ENCODE measurements at places on chromosomes 5 and 9.

DNA sequence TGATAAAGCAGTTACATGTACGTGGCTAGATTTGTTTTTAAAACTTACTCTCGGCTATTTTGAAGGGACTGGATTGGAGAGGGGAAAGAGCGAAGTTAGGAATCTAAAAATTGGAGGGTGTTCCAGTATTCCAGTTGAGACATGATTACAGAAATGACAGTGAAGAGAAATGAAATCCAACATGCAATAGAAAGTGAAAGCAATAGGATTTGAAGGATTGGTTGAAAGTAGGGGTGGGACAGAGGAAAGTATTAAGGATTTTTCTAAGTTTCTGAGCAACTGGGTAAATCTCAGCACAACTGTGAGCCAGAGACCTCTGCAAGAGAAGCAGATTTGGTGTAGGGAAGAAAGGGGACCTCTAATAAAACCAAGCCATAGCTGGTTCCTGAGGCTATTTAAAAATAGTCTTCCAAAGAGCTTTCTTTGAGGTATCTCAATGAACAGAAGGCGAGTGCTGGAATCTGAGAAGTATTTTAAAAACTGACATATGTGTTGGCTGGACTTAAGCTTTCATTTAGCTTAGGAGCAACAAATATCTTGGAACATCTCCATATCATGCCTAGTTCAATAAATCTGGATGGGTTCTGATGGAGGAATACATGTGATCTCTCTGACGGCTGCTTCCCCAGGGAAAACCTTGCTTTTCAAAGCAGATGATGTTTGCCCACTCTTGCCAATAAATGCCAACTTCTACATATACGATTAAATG is 110.4 kb upstream of the IFNK start:
- no peak for DNase-seq

DNA sequence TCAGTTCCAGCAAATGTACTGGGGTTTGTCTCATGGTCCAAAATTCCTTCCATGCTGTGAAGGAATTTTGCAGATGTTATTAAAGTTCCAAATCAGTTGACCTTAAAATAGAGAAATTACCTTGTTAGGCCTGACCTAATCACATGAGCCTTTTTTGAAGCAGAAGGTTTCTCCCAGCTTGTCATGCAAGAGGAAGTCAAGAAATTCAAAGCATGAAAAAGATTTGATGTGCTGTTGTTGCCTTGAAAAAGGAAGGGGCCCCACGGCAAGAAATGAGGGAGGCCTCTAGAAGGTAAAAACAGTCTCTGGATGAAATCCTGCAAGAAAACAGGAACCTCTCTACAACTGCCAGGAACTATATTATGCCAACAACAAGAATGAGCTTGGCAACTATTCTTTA is 24.2 kb upstream of the HAPLN1 start:
- DNase-seq: no peak

DNA sequence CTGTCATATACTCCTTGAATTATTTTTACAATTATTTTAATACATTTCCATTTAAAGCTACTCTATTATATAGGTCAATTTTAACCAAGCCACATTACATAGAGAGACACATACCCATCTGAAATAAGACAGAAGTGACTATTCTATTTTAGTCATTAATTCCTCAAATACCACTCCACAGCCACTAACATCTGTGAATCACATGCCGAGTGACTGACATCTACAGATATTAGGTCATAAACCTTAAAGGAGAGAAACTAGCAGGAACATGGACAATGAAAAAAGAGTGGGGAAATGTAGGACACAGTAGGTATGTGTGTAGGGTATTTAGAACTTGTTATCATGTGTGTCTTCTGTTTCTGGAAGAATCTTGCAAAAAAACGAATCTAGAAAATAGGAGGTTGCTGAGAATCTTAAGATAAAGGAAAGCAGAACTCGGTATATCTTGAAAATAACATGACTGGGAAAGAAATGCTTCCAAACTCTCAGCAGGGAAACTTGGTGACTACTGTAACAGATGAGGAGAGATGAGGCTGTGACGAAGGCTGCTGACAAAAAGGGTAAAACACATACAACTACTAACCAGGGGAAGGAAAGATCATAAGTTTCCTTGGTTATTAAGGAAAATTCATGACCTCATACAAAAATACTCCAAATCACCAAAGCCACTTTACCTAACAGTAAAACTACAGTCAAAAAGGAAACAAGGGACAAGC is 84.6 kb downstream of the PLPP1 start:
- no peak for DNase-seq

GRCh38 chr9:12849486-12850003 is 74.7 kb downstream of the LURAP1L start:
- DNase-seq: no peak

- no peak for DNase-seq
Observed at GRCh38 chr5:53083927-53084326, 25.6 kb downstream of the MOCS2 start.

GRCh38 chr9:109935406-109936087 is 155.5 kb downstream of the PALM2AKAP2 start:
- no peak for DNase-seq

DNA sequence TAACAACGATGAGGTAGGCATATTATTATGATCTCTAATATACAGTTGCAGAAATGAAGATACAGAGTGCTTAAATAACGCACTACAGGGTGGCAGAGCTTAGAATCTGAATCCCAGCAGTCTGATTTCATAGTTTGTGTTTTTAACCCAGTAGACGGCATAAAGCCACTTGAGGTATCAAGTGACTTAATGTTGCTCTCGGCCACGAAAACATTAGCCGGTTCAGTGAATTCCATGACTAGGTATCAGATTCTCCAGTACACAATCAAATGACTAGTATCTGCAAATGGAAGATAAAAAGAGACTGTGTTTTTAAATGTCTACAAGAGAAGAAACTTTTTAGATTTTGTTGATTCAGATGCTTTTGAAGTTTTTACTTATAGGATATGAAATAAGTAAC is 24.8 kb downstream of the SMC2 start:
- no peak for DNase-seq

- DNase-seq: no peak
Observed at GRCh38 chr5:135437796-135438560, 9.2 kb downstream of the DCANP1 start.

DNA sequence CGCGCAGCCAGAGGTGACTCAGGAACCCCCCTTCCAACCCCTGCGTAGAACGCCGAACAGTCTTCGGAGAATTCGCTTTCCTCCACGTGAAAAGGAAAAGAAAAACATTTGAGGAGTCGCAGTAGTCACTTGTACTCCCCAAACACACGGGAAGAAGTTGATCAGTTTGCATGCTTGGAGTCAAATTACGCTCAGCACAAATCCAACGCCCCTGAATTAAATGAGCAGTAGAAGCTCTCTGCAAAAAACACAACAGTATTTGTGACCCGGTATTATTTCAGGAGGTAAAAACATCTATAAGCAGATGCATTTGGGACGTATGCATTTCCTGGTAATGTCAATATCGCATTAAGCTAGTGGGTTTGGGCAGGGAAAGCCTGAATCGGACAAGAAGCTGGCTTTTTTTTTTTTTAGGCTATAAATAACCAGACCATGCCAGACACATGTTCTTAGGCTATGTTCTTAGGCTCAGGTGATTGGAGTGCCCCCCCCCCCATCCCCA is 854 bp upstream of the ARL15 start:
- no peak for DNase-seq

DNA sequence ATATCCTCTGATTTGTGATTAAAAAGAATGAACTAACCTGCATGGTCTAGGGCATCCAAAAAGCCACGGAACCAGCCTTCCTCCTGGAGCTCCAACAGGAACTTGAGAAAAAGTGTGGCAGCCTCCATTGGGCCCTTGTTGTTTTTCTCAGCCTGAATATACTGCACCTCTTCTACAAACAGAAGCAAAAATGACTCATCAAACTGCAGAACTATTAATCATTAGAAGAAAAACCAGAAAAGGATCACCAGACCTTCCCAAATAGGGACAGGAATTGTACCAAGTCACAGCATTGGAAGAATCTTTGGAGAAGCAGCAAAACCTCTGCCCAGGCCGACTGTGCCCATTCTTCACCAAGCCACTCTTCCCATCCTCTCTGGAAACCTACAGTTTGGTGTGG is 25.2 kb downstream of the RIGI start:
- no peak for DNase-seq

DNA sequence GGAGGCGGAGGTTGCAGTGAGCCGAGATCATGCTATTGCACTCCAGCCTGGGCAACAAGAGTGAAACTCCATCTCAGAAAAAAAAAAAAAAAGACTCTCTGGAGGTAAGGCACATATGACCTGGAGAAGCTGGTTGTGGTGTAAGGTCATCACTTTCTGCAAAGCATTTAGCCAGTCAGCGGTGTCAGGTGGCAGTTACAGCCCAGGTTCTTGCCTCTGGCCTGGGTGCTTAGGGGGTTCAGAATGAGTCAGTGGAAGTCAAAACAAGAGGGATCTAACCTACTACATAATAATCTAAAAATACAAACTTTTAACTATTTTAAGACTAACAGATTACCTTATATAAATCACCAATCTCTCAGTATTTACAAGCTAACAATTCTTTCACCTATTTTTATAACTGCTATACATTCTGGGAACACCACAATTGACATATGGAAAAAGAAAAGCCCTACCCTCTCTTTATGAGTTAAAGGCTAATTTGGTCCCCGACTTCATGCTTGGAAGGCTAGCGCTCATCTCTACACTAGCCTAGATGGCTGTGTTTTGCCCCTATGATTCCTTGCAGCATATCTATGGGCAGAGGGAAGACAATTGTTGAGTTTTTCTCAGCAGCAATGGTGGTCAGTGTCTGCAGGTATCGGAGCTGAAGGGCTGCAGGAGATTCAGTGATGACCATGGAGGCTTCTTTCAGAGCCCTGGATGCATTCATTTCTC is 29.2 kb downstream of the STOM start:
- DNase-seq: no peak

DNA sequence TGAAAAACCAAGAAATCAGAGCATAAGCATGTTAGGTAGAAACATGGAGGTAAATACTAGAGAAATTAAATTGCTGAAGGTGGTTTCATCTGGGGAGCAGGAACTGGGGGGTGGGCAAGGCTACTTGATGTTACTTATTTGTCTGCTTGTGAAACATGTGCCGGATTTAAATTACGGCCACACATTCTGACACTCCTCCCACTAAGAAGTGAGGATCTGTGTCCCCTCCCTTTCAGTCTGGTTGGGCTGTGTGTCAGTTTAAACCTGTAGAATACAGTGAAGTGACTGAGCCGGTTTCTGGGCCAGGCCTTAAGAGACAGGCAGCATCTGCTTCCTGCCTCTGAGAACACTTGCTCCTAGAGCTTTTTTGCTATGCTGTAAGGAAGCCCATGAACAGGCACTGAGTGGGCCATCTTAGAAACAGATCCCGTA is 2.3 kb upstream of the IARS1 start:
- no peak for DNase-seq

DNA sequence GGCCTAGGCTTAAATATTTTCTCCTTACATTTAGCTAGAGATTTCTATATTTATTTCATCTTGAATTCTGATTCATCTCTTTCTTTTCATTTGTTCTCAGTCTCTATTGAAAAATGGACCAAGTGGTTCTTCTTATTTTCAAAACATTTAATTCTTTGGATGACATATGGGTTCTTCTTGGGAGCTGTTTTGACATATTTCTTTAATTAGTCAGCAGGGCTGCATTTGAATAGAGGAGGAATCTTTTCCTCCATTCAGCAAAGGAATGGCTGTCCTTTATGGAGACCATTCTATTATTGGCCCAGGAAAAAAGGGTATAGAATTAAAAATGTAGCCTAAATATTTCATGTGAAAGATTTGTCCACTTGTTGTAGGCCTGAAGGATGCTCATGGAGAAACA is 109.9 kb downstream of the RPS23 start:
- no peak for DNase-seq

DNA sequence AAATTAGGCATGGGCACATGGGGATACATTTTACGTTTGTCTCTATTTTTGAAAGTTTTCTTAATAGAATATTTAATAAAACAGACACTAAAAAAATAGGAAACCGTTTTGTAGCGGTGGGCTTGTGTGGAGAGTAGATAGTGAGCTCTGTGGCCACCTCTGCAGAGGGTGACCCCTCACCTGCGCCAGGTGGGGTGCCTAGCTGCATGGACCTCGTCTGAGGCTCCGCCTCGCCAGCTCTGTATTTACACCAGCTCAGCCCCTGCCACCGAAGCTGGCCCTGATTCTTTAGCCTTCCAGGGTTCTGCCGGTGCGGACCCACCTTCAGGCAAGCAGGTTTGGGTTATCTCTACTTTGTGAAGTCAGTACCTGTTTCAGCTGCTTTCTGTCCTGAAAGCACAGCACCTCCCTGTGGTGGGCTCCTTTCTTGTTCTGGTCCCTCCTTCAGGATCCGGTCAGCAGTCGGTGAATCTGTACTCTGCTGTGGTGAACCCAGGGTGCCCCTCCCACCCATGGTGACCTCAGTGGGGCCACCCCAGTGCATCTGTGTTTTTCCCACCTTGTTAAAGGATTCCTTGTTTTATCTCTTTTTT is 105.2 kb upstream of the CACNA1B start:
- no peak for DNase-seq

DNA sequence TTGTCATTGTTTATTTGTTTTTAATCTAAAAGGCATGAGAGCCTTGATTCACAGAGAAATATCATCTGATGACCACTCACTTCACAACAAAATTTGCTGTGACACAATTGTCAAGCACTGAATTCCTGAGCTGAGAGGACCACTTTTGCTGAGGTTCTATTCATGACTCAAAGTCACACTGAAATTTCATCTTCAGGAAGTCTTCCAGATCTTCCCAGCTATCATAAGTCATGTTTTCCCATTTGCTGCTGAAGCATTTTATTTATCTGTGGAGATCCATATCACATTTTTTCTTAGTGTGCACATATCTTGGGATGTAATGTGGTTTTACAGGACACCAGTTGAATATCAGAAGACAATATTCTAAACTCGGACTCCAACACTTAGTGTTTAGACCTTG is 255.1 kb upstream of the TRIM32 start:
- DNase-seq: no peak

GRCh38 chr5:42306287-42306686 is 117.0 kb upstream of the GHR start:
- no peak for DNase-seq

DNA sequence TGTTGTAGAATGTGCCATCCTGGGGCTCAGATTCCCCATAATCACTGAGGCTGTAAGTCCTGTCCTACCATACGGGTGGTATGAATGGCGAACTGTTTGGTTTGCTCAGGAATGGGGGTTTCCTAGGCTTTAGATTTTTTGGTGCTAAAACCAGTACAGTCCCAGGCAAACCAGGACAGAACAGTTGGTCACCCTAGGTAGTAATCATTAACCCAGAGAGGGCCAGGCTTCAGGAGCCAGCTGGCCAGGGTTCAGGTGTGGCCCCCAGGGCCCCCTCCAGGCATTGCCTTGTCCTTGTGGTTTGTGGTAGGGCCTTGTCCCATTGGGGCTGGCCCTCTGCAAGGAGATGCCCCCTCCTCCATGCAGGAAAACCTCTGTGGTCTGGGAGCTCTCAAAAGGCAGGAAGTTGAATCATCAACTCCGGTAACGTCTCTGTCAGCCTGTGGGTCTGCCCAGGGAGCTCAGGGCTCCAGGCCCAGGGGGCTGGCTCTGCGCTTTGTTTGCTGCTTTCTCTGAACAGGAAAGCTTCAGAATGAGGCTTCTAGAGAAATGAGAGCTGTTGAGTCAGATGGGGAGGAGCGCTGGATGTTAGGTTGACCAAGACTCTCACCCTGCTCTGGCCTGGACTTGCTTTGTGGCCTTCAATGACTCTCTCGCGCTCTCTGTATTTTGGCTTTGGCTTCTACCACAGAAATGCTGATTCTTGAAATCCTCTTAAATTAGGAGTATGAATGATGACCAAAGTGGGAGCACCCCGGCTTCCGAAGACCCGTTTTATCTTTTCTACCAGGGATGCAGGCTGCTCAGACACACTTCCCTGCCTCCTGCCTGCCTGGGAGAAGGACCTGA is 22.2 kb upstream of the JADE2 start:
- DNase-seq: peak; percentile 21

- DNase-seq: no peak
Observed at GRCh38 chr5:44747396-44747795, 61.4 kb upstream of the MRPS30 start.

Data from stimulated activated CD8-positive, alpha-beta memory T cell treated with anti-CD3 and anti-CD28 coated beads, Interleukin-4, amount 100 ng/mL, for 1 hour (primary cell).